ENCODE measurements at places on chromosomes 7 and 10. TPM values are rescaled to one million over a fixed set of nuclear protein-coding genes. Genes with fewer than 3 reads are reported as not detected.

PRR15 gene
- total RNA-seq = 4.1 TPM

PDZD7 gene
- 0.55 TPM for total RNA-seq

STRA8 gene
- total RNA-seq = not detected

TMEM270 gene
- total RNA-seq = not detected

NUTM2B gene
- 0.86 TPM for total RNA-seq

EBF3 gene
- total RNA-seq = 2.0 TPM

HOXA6 gene
- total RNA-seq = 20.7 TPM

PTN gene
- not detected for total RNA-seq

COL1A2 gene
- total RNA-seq = 40.8 TPM

FAM25C gene
- not detected for total RNA-seq

NEURL1 gene
- 0.22 TPM for total RNA-seq

UNCX gene
- total RNA-seq = not detected

MMD2 gene
- total RNA-seq = not detected

TLL2 gene
- total RNA-seq = 0.20 TPM

CPA1 gene
- total RNA-seq = not detected

CADPS2 gene
- 22.6 TPM for total RNA-seq

LRMDA gene
- 5.1 TPM for total RNA-seq

MET gene
- 44.5 TPM for total RNA-seq

MMP21 gene
- total RNA-seq = not detected

WEE2 gene
- not detected for total RNA-seq

ZNF488 gene
- 0.38 TPM for total RNA-seq

SPACDR gene
- total RNA-seq = 4.1 TPM

SLC13A1 gene
- total RNA-seq = not detected

ARHGEF5 gene
- 0.88 TPM for total RNA-seq

OR6V1 gene
- total RNA-seq = not detected

ERVW-1 gene
- not detected for total RNA-seq

DCLRE1A gene
- 5.4 TPM for total RNA-seq

NPY4R2 gene
- total RNA-seq = not detected

CYP2E1 gene
- total RNA-seq = not detected

KIF5B gene
- total RNA-seq = 159 TPM

KLF14 gene
- not detected for total RNA-seq

CHCHD3 gene
- 65.3 TPM for total RNA-seq

PRSS58 gene
- total RNA-seq = not detected

NFE2L3 gene
- 28.4 TPM for total RNA-seq

CPN1 gene
- not detected for total RNA-seq

LRRD1 gene
- not detected for total RNA-seq

ITGB8 gene
- 6.5 TPM for total RNA-seq

IFIT1B gene
- total RNA-seq = not detected

ASAH2 gene
- total RNA-seq = 3.4 TPM

NEUROD6 gene
- not detected for total RNA-seq

Measured in endothelial cell of umbilical vein (primary cell).